Stimulated activated naive CD4-positive, alpha-beta T cell treated with Interleukin-2 at 50 U/mL for 16 hours (primary cell): ENCODE measurements at places on chromosomes 2 and 18.
A peak's percentile ranks its signal among the peaks of the same experiment; 100 is the strongest.

GRCh38 chr2:146853741-146854444 is 990.9 kb upstream of the ACVR2A start:
- DNase-seq: no peak

GRCh38 chr18:37426586-37426985 is 139.0 kb downstream of the CELF4 start:
- no peak for DNase-seq

GRCh38 chr18:66616523-66616983 is 12.7 kb upstream of the CDH19 start:
- DNase-seq: no peak

- no peak for DNase-seq
These were observed 353.9 kb upstream of the SPHKAP start for GRCh38 chr2:228535396-228535795.

DNA sequence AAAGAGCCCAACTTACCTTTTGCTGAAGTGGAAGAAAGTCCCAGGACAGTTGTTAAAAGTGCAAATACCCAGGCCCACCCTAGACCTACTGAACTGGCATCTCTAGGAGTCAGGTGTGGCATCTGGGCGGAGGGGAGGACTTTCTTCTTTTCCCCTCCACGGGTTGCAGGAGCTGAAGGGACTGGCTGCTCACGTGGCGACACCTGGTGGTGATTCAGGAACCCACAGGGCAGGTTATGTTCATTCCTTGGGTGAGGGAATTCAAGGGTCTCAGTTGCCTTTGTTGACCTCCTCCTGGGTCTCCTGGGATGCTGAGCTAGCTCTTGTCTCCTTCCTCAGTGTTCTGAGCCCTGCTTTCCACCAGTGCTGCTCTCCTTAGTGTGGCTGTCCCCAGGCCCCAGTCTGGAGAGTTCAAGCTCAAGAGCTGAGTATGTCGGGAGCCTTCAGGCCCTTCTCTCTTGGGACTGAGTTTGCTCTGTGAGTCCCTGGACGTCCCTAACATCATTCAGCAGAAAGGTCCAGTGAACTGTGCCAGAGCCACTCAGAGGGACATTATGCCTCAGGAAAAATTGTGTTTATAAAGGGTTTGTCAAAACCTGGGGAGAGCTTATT is 56.9 kb downstream of the DYSF start:
- peak; percentile 67 for DNase-seq

GRCh38 chr2:148512501-148512900 is 132.1 kb upstream of the EPC2 start:
- DNase-seq: no peak

DNA sequence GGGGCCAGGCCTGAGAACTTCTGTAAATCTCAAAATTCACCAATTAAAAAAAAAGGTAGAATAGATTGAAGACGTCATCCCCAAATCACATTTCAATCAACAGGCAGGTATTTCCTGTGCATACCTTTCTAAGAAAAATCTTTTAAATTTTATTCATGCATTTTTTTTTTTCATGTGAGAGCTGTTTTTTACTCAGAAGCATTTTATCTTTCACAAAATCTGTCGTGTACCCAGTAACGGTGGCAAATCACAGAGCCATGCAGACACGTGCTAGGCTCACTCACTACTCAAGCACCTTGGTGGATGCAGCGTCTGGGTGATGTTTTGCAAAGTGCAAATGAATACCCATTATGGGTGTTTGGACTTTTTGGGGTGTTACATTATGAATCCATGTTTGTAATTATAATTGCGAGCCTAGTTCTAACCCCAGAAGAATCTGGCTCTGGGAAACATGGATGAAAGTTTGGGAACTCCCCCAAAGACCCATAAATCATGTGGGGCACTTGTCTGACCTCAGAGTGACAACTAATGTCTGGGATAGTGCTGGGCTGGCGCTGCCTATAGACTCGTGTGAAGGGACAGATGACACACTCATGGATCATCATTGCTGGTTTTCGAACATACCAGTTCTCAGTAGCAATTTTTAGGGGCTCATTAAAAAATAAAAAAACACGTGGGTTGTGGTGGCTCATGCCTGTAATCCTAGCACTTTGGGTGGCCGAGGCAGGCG is 335.2 kb downstream of the LPIN1 start:
- DNase-seq: no peak

DNA sequence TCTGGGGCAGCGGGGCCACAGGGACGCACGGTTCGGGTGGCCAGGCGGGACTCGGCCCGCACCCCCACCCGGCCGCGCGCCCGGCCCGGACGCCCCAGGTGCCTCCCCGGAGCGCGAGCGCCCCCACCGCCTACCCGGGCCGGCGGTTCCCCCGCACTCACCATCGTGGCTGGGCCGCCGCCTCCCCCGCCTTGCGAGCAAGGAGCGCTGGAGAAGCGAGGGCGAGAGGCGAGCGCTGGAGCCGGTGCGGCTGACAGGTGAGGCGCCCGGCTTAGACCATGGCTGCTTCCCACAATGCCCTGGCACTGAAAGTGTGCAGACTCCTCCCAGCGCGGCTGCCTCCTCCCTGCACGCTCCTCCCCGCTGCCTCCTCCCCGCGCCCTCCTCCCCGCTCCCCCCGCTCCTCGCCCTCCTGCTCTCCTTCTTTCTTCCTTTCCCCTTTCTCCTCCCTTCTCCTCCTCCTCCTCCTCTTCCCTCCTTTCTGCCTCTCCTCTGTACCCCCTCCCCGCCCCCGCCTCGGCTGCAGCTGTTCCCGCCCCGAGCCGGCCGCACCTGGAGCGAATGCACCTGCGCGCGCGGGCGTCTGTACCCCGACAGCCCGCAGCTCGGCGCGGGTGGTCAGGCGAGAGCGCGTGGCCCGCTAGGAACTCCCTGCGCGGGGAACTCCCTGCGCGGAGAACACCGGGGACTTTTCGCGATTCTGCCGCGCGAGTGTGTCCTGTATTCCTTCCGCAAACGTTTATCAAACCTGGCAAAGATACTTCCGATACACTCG is at the start of gene AP1S3:
Gene AP1S3 (minus strand): TSS at position 296 of the 775 bp plus-strand sequence. CDS start 132 bp downstream, at position 164.
- DNase-seq: peak; percentile 68

GRCh38 chr2:45255563-45255962 is 246.3 kb upstream of the SIX2 start:
- no peak for DNase-seq

GRCh38 chr2:177638507-177638906 is 245.9 kb downstream of the AGPS start:
- DNase-seq: no peak

DNA sequence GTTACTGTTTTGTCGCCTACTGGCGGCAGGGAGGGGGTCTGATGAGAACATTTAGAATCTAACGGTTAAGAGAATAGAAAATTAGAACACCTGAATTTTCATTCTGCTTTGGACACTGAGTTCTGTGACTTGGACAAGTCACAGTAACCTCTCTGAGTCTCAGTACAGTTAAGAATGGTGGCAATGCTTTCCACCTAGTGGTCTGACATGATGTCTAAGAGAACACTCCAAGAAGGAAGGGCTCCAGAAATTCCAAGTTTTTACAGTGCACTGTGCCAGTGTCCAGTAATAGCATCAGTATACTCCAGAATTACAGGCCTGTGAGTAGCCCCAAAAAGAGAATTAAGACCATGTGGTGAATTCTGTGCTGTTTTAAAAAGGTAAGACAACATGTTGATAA is 174.1 kb upstream of the ZFP36L2 start:
- DNase-seq: no peak

GRCh38 chr2:160338901-160339685 is 139.0 kb upstream of the ITGB6 start:
- DNase-seq: no peak

DNA sequence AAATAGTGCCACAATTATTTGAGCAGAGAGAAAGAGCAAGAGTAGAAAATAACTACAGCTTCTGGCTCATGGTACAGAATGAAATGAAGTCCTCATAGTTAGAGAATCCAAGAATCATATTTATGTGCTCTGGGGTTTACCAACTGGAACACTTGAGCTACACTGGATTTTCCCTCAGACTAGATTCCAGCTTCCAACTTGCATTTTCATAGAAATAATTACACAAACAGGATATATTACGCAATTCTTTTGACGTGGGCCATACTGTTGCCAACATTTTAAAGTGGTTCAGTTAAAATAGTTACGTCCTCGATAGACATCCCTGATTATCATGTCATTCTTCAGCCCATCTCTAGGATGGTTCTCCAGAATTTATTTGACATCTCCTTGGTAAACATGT is 129.2 kb downstream of the ETAA1 start:
- no peak for DNase-seq

DNA sequence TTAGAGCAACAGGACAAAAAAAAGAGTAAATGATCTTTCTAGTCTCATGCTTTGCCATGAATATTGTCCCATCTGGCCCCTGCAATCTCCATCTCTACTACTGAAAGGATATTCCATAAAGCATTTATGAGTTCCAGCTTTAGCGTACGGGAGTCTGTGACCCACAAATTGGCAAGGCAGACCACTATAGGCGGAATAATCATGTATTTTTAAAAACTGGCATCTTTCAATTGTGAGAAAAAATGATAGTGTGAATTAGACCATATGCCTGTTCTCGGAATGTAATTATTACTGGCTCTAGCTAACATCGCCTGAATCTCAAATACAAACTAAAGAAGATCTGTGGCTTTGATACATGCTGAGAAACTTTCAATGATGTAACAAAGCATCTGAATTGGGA is 738.1 kb upstream of the NXPH2 start:
- no peak for DNase-seq

DNA sequence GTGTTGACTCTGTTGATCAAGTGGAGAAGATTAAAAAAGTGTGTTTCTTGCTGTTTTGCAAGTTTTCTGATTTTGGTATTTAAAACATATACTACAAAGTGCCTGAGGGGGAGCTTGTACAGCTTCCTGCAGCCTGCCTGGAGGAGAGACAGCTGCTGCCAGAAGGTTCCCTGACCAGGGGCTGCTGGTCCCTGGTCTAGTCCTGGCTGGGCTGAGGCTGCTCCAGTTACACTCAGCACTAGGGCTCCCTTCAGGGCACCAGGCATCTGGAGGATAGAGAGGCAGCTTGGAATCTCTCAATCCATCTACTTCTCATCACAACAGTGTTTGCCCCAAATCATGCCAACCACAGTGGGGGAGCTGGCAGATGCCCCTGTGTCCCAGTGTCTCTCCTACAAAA is 4.8 kb downstream of the MC2R start:
- DNase-seq: no peak

DNA sequence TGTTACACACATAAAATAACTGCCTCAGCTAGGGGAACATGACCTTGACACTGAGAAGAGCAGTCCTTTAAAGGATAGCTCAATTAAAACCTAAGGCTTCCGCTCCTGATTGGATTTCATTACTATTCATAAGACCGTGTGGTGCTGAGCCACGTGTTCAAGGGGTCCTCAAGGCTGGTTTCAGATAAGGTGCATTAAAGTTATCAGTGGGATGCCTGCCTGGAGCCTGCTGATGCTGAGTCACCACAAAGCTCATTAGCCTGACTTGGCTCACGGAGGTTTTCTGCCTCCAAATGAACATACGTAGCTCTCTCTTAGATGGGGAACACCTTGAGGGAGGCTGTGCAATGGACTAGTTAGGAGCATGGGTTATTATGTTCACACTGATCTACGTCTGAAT is 518.9 kb downstream of the TDRD15 start:
- DNase-seq: no peak

- DNase-seq: no peak
These were observed 62.1 kb downstream of the GLS start for GRCh38 chr2:190942697-190943096.

- no peak for DNase-seq
These were observed 14.7 kb downstream of the LAMA3 start for GRCh38 chr18:23703987-23704384.

GRCh38 chr2:152479282-152479681 is 144.3 kb downstream of the FMNL2 start:
- DNase-seq: no peak

DNA sequence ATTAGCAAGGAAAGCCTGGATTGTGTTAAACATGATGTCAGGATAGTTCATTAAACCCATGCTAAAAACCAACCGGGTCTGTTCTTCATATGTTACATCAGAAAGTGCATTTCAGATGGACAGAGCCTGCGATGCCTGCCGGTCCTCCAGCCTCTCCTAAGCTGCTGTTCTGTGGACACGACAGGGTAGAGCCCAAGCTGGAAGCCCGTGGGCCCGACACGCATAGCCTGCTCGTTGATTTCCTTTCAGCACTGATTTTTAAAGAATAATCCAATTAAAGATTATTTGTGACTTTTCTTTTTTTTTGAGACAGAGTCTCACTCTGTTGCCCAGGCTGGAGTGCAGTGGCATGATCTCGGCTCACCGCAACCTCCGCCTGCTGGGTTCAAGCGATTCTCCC is 797 bp downstream of the OR6B3 start:
- no peak for DNase-seq

DNA sequence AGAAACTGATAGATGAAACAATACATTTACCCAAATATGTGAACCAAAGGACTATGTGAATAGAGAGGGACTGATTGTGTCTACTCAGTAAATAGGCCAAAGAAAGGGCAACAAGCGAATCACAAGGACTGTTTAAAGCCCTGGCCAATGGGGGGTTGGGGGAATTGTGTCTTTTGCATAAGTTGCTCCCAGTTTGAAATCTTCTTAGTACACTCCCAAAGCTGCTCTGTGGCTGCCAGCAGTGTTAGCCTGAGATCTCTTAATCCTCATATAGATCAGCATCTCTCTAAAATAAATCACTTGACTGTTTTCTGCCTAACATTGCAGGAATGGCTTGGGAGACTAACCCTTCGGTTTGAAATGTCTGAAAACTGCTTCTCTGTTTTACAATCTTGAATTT is 236.4 kb downstream of the PLCL1 start:
- DNase-seq: no peak
